ENCODE measurements at places on chromosomes 13 and 19. TPM values are rescaled to one million over a fixed set of nuclear protein-coding genes. Genes with fewer than 3 reads are reported as not detected.

Gene RYR1
- 0.80 TPM for total RNA-seq

Gene CRLF1
- 39.4 TPM for total RNA-seq

Gene GAPDHS
- not detected for total RNA-seq

Gene HNRNPL
- total RNA-seq, result 175 TPM

Gene INSR
- total RNA-seq, result 53.0 TPM

Gene HPN
- 3.9 TPM for total RNA-seq

Gene LEUTX
- not detected for total RNA-seq

Gene CLC
- not detected for total RNA-seq

Gene MISP3
- total RNA-seq, result 6.4 TPM

Gene FREM2
- total RNA-seq, result under 0.01 TPM

Gene MRPS31
- total RNA-seq, result 21.0 TPM

Gene ZNF681
- 1.3 TPM for total RNA-seq

- no peak for DNase-seq
These were observed 21.6 kb upstream of the FNDC3A start for GRCh38 chr13:48954081-48954480.

GRCh38 chr19:47762615-47763308 is 15.7 kb upstream of the SELENOW start:
- DNase-seq, result peak; percentile 82

DNA sequence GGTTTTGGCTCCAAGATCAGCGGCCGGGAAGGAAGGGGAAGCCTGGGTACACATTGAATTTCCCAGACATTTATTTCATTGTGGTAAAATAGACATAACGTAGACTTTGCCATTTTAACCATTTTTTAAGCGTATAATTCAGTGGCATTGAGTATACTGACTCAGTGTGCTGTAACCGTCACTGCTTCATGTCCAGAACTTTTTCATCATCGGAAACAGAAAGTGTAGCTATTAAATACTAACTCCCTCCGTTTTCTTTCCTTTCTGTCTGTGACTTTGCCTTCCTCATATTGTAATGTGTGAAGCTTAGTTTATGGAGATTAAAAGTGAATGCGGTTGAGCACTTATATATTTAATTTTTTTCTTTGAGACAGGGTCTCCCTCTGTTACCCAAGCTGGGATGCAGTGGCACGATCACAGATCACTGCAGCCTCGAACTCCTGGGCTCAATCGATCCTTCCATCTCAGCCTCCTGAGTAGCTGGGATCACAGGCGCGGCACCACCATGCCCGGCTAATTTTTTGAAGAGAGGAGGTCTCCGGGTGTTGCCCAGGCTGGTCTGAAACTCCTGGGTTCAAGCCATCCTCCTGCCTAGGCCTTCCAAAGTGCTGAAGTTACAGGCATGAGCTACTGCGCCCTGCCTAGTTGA is 1.4 kb downstream of the HNRNPM start:
- no peak for DNase-seq

DNA sequence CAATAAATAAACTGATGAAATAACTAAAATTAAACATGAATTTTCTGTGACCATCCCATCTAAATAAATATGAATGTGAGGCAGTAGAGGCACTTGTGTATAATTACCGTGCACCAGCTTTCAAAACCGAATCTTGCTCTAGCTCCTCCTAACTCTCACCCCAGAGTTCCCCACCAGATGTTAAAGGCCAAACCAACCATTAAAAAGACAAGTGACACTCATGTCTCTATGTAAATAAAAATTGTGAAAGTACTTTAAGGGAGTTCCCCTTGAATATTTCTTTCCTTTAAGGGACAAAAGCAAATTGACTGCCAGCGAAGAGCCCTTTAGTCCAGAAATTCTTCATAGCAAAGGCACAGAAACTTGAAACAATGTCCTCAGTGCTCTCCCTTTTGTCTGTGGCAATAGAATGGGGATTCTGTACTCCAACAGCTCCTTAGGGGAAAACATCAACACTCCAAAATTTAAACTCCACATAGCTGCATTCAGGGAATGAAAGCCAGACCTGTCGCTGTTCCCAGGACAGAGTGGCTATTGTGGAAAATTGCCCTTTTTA is 101.7 kb upstream of the SOX21 start:
- DNase-seq, result no peak

DNA sequence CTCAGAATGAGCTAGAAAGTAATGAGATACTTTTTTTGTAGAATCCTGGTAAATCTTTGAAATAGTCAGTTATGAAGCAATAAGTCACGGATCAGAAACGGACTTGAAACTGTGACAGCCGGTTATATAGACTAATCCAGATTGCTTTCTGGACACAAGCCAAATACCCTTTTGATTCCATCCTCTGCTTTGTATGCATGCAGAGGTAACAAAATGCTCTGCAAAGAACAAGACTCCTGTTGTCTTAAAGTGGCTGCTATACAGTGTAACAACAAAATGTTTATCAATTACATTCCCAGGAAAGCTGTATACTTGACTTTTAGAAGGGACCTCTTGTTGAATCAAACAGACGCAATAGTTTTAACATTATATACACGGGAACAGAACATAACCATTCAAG is 66.5 kb upstream of the STARD13 start:
- DNase-seq, result no peak

GRCh38 chr19:14081797-14082674 is 3.5 kb downstream of the C19orf67 start:
- DNase-seq, result peak; percentile 85

DNA sequence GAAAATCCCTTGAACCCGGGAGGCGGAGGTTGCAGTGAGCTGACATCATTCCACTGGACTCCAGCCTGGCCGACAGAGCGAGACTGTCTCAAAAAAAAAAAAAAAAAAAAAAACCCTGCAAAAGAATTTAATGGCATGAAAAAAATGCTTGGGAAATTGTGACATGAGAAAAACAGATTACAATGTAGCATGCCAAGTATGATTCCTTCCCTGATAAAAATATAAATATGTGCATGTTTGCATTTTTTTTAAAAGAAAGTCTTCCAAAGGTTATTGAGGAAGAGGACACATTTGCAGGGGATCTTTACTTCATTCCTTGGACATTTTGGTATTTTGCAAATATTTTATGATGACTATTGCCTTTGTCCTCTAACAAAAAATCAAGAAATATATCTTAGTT is 14.5 kb upstream of the ZBTB32 start:
- DNase-seq, result no peak

GRCh38 chr13:80850771-80851170 is 509.8 kb upstream of the SPRY2 start:
- no peak for DNase-seq

- DNase-seq, result peak; percentile 71
These were observed 194.0 kb upstream of the NBEA start for GRCh38 chr13:34748073-34748472.

GRCh38 chr13:33785384-33785783 is 32.6 kb upstream of the RFC3 start:
- DNase-seq, result no peak

DNA sequence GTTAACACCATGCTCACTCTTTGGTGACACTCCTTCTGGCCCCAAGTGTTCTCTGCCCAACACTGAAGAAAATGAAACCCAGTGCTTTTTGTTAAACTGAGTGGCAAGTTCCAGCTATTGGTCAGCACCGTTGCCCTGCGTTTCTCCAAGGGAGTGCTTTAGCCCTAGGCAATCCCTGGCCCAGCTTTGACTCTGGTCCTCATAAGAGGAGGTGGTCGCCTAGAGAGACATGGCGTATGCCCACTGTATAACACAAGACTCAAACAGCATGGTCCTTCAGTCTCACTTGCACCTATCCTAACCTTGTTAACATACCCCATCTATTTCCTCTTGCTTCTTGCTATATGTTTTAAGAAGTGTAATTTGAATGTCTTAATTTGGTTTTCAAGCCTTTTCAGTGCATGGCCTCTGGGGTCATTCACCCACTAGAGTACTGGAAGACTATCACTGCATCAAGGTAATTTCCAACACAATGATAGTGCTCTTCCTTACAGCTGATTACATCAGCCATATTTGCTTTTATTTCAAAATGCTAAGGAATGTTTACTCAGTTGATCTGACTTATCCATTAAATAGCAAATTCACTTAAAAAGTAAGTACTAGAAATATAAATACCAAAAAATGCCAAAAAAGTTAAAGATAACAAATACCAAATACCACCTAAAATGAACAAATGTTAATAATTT is 190.5 kb upstream of the SOX21 start:
- DNase-seq, result no peak

- peak; percentile 67 for DNase-seq
These were observed 123.0 kb downstream of the SLC7A1 start for GRCh38 chr13:29472332-29472961.

- no peak for DNase-seq
These were observed 96.0 kb downstream of the UBL3 start for GRCh38 chr13:29754473-29754806.

DNA sequence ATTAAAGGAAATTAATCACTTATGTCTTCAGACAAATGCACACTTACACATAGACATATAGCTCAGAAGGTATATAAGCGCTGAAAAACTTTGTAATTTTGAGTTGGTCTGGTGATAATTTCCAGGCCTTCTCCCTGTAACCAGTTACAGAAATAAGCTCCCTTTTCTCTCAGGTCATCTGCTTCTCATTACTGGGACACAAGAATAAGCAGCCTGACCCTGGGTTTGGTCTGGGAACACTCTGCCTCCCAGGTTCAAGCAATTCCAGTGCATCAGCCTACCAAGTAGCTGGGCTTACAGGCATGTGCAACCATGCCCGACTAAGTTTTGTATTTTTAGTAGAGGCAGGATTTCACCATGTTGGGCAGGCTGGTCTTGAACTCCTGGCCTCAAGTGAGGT is 274.5 kb downstream of the LMO7 start:
- DNase-seq, result no peak

DNA sequence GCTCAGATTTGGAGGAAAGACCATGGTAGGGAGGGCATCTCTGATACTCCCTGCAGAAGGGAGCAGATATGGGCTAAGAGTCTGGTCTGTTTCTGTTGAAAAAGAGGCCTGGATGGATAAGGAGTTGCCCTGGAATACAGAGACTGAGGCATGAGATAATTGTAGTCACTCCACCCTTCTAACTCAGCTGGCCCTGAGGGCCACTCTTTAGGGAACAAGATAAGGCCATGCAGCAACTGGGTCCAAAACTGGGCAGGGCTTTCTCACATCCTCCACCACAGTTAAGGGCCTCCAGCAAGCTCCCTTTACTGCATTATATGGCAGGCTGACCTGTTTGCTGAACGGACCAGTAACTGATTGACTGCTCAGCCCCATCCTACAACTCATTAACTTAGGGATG is 1.3 kb downstream of the ZNF749 start:
- DNase-seq, result no peak

GRCh38 chr13:35210261-35210660 is 266.2 kb downstream of the MAB21L1 start:
- DNase-seq, result no peak

GRCh38 chr19:4730740-4731171 is 7.1 kb upstream of the DPP9 start:
- DNase-seq, result no peak

GRCh38 chr13:34762312-34762711 is 179.8 kb upstream of the NBEA start:
- DNase-seq, result no peak

GRCh38 chr13:67001363-67001762 is 228.8 kb downstream of the PCDH9 start:
- no peak for DNase-seq

GRCh38 chr19:10533646-10534386 is 9.9 kb upstream of the ATG4D start:
- no peak for DNase-seq

- peak; percentile 72 for DNase-seq
These were observed 4.0 kb upstream of the GRIN3B start for GRCh38 chr19:996051-996838.
